ENCODE measurements at places on chromosomes 5 and 9.

DNA sequence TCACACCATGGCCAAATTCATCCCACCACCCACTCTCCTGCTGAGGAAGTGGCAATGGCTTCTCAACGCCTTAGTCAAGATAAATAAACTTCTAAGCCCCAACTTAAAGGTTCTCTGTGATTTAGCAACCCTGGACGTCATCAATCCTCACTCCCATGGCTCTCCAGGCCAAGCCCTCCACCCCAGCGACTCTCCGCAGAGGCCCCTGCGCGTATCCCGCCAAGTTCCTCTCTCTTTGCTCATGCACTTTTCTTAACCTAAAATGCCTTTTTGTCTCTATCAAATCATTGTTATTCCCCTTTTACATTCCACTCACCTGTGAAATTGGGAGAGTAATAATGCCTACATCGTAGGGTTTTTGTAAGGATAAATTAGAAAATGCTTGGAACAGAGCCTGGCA, 88.6 kb downstream of the NRG2 start:
- DNase-seq = no peak

DNA sequence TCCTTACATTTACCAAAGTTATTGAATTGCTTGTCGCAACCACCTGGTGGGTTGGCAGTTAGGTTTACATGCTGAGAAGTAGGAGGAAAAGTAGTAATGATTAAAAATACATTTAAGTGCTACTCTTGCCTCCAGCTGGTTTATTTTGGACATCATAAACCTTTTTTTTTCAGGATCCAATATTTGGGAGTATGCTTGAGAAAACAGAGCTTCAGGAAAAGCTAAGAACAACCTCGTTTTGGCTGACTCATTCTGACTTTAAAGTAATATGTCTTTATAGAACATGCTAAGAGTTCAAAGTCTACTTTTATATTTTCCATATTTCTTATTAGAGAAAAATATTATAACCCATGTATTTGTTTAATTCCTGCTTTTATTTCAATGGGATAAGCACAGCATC, 41.7 kb upstream of the BNC2 start:
- no peak for DNase-seq

DNA sequence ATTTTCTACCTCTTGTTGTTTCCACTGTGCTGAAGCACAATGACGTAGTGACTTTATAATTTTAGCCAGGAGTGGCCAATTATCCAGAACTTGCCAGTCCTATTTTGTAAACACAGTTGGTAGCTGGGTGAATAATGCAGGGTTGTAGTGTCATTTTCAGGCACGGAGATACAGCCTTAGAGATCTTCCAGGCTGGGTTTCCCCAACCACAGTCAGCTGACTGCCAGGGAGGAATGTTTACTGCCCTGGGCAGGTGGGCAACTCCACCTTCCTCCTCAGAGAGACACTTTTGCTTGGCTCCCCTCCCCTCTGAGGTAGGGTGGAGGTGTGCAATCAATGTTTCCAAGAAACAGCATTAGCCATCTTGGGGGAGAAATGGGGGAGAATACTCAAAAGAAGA, 228.1 kb upstream of the NR4A3 start:
- DNase-seq = no peak

DNA sequence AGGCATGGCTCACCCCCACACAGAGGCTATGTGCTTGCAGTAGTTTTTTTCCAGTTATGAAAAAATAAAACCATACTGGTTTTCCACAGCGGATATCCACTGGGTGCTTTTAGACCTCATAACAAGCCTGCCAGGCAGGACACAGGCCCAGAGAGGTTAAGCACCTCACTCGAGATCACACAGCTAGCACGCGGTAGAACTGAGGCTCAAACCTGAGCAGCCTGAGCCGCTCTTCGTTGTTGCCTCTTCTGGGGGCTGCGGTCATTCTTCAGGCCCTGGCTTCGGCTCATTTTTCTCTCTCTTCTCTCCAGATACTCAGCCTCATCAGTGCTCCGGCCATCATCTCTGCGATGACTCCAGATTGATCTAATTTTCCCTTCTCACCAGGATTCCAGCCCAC, 196.0 kb downstream of the TTLL11 start:
- no peak for DNase-seq

GRCh38 chr5:142326480-142326938, 1.7 kb upstream of the SPRY4 start:
- DNase-seq = no peak

- DNase-seq = no peak
These were observed 167.6 kb downstream of the PDZD2 start for GRCh38 chr5:31806561-31806960.
